ENCODE measurements at places on chromosomes 12 and 14. TPM values are rescaled to one million over a fixed set of nuclear protein-coding genes. Genes with fewer than 3 reads are reported as not detected.

Gene IGF1
- 18.1 TPM for total RNA-seq

Gene ARHGDIB
- 179 TPM for total RNA-seq

Gene EEA1
- 33.5 TPM for total RNA-seq

Gene TEX52
- not detected for total RNA-seq

Gene LYSET
- 32.1 TPM for total RNA-seq

Gene DHRS2
- 0.60 TPM for total RNA-seq

Gene CLEC4C
- total RNA-seq, result not detected

Gene ANO2
- 78.6 TPM for total RNA-seq

Gene NOVA1
- total RNA-seq, result 0.67 TPM

Gene PRB2
- total RNA-seq, result not detected

Gene CPNE8
- 14.3 TPM for total RNA-seq

Gene OS9
- total RNA-seq, result 302 TPM

Gene RNASE2
- 6.8 TPM for total RNA-seq

Gene RPL10L
- total RNA-seq, result not detected

Gene KLRC2
- total RNA-seq, result 3.3 TPM

Gene KCTD10
- total RNA-seq, result 70.2 TPM

Gene UTP20
- 7.3 TPM for total RNA-seq

Gene P2RX7
- total RNA-seq, result 8.2 TPM

Gene GNB3
- 0.44 TPM for total RNA-seq

Gene ACRBP
- total RNA-seq, result 6.7 TPM

Gene MBIP
- total RNA-seq, result 65.0 TPM

Gene PMCH
- total RNA-seq, result not detected

Gene ASIC1
- total RNA-seq, result 1.4 TPM

Gene DLK1
- total RNA-seq, result 1.8 TPM

Gene AQP6
- 0.06 TPM for total RNA-seq

Gene KRT7
- total RNA-seq, result 695 TPM

Gene NPFF
- total RNA-seq, result not detected

Gene SPTB
- total RNA-seq, result 3.0 TPM

Gene TSPAN8
- 10.8 TPM for total RNA-seq

Gene GPR68
- total RNA-seq, result 1.2 TPM

Gene KRT5
- total RNA-seq, result not detected

Gene KRT80
- 8.1 TPM for total RNA-seq

Gene NKX2-1
- 249 TPM for total RNA-seq

Gene CLEC12A
- 63.5 TPM for total RNA-seq

Gene BBOF1
- total RNA-seq, result 15.2 TPM

Gene LHX5
- not detected for total RNA-seq

Gene SPIC
- 0.20 TPM for total RNA-seq

Gene ALKBH2
- 1.9 TPM for total RNA-seq

Gene SLC2A13
- total RNA-seq, result 13.2 TPM

Gene GLS2
- 6.5 TPM for total RNA-seq

Gene USP44
- total RNA-seq, result 8.4 TPM

Gene HSPB8
- total RNA-seq, result 32.9 TPM

Gene PRPH
- not detected for total RNA-seq

Gene TMEM121
- 3.8 TPM for total RNA-seq

Gene MON2
- total RNA-seq, result 71.2 TPM

Gene ENTPD5
- total RNA-seq, result 22.0 TPM

Gene TMTC2
- total RNA-seq, result 24.5 TPM

Gene HOXC5
- 0.22 TPM for total RNA-seq

Gene CIROP
- not detected for total RNA-seq

Gene MMP19
- total RNA-seq, result 13.6 TPM

Gene RIPK3
- 16.9 TPM for total RNA-seq

Gene HOXC11
- total RNA-seq, result not detected

Gene PLEK2
- total RNA-seq, result not detected

Gene FAM186B
- total RNA-seq, result 1.8 TPM
